ENCODE measurements at places on chromosomes 5 and 9.

- DNase-seq = no peak
Measured at GRCh38 chr5:125926172-125926571, 497.0 kb upstream of the GRAMD2B start.

- no peak for DNase-seq
Measured at GRCh38 chr9:2191609-2191972, 176.4 kb downstream of the SMARCA2 start.

GRCh38 chr5:142542906-142543305 lies 143.0 kb downstream of the FGF1 start:
- no peak for DNase-seq

- no peak for DNase-seq
Measured at GRCh38 chr5:123709422-123709821, 197.4 kb downstream of the CSNK1G3 start.

DNA sequence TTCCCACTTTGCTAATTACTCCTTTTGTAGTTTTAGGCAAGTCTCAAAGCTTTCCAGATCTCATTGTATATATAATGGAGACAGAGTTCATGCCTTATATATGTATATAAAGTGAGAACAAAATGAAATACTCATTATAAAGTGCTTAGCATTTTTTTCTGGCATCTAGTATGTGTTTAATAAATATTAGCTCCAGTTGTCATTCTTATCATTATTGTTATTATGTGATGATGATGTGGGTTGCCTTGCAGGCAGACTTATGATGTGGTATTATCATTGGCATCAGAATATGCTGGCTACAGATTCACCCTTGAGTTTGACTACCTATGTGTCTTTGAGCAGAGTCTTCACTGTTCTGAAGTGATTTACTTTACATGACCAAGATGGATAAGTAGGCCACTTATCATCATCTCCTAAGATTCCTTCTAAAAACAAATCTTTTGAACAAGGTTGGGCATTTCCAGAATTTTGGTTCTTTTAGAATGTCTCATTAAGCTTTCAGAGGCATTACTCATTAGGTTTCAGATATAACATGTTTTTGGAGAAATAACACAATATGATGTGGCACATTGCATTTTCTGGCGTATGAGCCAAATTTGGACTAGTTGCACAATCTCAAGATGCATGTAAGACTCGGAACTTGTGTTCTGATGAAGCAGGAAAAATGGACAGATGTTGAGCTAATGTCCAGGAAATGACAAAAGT lies 145.6 kb upstream of the TNC start:
- DNase-seq = no peak

DNA sequence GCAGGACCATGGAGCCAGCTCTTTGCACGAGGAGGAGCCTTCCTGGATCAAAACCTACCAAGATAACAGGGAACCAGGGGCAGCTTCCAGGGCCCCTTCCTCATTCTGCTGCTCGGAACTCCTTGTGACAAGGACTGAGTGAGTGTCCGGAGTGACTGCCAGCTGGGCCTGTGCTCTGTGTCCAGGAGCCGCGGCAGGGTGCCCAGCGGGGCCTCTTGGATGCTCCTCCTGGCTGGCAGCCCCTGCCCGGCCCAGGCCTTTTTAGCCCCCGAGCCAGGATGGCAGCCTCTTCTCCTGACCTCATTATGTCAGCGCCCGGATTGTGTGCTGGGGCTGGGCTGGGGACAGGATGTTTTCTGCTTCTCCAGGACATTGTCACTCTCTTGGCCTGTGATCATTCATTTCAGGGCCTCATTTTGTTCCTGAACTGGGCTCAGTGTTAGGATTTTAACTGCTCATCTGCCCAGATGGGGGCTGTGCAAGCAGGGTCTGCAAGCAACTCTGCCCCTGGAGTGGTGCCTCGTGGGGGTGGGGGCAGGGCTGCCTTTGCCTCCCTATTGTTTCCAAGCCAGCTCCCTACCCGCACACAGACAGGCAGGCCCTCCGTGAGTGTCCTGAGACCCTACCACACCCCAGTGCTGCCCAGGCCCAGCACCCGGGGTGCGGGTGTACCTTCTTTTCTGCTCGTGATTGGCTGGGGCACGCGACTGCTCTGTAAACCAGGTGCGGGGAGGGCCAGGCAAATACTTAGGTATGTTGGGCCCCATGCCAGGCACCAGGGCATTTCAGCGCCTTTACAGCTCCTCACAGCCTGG lies 161.6 kb downstream of the COL23A1 start:
- DNase-seq = no peak

DNA sequence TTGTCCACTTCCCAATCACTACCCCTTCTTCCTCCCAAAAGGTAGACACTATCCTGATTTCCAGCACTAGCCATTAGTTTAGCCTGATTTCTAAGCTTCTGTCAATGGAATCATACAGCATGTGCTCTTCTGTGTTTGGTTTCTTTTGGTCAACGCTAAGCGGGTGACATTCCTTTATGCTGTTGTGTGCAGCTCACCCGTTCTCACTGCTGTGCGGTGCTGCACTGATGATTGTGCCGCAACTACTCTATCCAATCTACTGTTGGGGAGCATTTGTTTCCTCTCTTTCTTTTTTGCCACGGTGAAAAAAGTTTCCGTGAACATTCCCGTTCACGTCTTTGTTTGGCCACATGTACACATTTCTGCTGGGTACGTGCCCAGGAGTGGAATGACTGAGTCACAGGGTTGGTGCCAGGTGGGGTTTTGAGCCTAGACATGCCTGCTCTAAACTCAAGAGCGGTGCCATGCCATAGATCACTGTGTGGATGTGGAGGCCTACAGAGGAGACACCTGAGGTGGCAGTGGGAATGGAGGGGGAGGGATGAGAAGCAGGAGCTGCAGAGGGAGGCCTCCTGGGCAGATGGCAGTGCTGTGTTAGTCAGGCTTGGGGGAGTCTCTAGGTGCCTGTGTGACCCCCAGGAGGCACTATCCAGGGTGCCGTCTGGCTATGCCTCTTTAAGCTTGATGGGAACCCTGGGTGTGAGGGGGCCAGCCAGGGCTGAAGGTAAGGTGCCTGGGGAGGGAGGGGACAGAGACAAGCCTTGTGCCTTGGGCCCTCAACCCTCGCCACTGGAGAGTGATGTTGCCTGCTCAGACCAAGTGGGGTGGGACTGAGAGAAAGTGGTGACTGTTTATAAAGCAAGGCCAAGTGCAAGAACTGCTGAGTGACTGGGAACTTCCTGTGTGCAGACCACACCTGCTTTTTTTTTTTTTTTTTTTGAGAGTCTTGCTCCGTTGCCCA lies 11.4 kb upstream of the ANKRD33B start:
- no peak for DNase-seq

GRCh38 chr5:41410307-41410706 lies 100.1 kb downstream of the PLCXD3 start:
- DNase-seq = no peak

DNA sequence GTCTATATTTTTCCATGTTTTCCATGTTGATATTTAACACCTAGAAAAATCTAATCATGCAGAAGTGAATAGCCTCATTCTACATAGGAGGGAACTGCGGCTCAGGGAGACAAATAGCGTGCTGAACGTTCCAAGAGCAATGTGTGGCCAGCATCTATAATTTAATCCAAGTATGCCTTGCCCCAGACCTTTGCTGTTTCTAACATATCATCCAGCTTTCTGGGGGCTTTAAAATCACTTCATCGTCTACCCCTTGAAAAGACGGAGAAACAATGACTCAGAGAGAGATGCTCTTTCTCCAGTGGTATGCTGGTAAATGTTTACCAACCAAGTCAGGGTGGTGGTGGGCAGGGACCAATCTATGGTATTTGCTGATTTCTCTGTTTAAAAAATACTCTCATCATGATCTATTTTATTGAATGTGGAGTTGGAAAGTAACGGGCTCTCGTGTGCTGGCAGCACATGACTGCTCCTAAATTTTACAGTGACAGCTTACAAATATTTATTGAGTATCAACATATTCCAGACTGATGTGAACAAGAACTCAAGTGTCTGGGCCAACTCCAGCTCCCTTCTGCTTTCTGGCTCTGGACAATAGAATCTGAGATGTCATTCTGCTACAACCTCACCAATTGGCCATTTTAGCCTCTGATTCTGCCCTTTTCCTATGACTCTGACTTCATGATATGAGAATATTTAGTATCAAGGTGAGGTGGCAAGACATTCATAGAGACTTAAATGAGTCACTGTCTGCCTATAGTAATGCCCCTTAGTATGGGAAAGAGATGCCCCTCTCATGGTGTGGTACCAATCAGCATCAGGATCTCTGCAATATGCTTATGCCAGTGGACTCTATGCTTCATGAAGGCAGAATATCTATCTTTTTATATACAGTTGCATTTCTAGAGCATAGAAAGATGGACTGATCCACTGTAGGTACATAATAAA lies 407.4 kb upstream of the TNC start:
- no peak for DNase-seq

- no peak for DNase-seq
Measured at GRCh38 chr5:150599917-150600511, 40.4 kb upstream of the SYNPO start.

DNA sequence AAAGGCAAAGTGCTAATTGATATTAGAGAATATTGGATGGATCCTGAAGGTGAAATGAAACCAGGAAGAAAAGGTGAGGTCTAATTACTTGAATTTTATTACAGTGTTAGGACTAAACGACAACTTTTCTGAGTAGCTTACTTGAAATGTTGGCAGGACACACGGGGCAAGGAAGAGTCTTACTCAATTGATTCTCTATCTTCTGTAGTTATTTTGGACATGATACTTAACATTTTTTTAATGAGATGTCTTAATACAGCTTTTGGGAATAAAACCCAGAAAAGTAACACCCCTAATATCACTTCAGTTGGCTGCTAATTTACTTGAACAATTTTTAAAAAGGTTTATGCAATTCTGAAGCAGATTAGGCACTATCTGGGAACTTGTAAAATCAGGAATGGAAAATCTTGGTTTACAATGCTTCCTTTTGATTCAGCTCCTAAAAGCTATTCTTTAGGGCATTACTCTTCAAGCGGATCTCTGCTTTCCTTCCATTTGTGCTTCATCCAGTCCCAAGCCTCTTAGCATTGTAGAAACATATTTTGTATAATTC lies 13.7 kb downstream of the SUB1 start:
- DNase-seq = no peak

DNA sequence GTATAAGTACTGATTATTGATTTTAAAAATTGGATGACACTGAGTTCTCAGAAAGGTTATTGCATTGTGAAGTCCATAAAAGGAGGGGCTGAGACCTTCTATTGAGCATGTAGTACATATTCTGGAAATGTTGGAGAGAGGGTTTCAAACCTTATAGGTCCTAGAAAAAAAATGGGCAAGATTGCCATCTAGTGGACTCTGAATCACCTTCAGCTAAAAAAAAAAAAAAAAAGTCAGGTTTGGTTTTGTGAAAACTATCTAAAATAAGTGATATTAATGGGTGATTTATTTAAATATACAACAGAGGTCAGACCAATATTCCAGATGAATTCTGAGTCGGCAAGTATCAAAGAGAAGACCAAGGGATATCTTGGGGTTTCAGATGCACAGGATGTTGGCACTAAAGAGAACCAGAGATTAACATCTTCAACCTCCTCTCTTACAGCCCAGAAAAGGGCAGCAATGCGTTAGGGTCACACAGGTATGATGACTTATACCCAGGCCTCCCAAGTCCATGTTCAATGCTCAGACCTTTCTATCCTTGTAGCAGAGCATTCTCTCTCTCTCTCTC lies 109.8 kb upstream of the NMUR2 start:
- no peak for DNase-seq

DNA sequence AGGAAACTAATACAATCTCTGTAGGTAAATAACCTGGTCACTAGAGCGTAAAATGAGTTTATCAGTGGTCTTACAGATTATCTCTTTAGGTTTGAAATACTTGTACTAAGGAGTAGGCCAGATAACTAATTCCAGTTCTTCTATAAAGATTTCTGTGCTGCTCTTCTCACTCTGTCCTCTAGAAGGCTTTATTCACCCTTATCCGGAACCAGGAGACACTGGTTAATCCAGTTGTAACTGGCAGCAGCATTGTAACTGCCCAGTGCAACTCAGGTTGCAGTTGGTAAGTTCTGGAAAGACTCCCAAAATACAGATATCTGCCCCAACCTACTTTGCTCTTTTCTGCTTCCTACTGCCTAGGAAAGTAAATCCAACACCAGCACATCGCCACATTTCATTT lies 19.8 kb downstream of the C5orf22 start:
- DNase-seq = no peak

DNA sequence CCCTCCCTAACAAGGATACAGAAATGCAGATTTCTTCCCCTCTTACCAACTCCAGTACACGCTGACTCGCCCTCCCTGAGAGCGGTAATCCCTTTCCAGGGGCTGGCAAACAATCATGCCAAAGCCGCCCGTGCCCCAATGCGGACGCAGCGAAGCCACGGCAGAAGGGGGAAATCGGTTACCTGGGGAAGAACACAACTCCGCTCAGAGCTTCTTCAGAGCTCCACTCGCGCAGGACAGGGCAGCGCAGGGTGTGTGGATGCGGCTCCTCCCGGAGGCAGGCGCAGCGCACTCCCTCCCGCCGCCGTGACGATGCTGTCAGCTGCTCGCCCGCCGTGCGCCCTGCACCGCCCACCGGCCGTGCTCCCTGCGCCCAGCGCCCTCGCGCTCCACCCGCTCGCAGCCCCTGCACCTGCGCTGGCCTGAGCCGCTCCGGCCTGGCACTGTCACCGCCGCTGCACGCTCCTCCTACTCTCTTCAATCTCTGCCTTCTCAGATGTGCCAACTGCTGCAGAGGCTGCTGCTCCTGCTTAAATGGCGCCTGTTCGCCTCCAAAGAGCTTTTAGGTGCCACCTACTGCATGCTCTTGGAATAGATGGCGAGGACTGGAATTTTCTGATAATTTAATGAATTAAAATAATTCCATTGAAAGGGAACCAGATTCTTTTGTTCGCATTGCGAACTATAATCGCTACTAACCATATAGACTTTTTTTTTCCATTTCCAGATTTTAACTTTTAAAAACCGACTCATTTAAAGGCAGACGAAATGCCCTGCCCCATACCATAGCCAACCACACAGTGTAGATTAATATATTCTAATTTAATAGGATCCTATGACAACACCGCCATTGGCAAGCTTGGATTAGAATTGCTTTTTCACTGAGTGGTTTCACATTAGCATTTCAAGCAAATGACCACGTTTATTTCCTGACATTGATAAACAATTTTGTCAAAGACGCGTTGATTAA lies at the start of gene DIRAS2:
DIRAS2 (minus strand) TSS at position 255 of the 970 bp plus-strand sequence. CDS start 28,997 bp downstream, outside the sequence.
- no peak for DNase-seq

DNA sequence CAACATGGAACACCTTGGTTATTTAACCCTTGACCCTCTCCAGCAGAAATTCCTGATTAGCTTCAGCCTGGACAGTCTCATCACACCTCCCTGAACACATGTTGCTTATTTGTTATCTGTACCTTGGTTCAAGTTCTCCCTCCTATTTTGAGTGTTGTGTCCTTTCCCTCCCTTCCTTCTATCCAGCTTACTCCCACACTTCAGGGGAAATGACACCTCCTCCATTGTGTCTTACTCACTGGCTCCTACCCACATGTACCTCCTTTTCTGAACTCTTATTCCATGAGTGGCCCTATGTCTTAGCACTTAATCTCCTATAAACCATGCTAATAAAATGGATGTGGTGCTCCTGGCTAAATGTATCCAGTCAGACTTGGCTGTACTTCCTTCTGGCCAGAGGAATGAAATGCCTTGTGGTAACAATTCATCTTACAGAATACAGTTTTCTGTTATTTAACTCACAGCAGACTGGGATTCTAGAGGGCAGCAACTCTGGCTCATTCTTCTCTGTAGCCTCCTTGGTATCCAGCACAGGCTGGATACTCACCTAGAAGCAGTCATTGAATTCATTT lies 11.2 kb downstream of the LIX1 start:
- no peak for DNase-seq

GRCh38 chr9:136784249-136784996 lies 6.7 kb upstream of the TMEM141 start:
- DNase-seq = no peak

Measured in activated T-cell treated with anti-CD3 and anti-CD28 coated beads for 1 hour (primary cell).